ENCODE measurements at places on chromosomes 2 and 18.

GRCh38 chr2:59961746-59962145 lies 591.7 kb downstream of the BCL11A start:
- DNase-seq, result no peak

DNA sequence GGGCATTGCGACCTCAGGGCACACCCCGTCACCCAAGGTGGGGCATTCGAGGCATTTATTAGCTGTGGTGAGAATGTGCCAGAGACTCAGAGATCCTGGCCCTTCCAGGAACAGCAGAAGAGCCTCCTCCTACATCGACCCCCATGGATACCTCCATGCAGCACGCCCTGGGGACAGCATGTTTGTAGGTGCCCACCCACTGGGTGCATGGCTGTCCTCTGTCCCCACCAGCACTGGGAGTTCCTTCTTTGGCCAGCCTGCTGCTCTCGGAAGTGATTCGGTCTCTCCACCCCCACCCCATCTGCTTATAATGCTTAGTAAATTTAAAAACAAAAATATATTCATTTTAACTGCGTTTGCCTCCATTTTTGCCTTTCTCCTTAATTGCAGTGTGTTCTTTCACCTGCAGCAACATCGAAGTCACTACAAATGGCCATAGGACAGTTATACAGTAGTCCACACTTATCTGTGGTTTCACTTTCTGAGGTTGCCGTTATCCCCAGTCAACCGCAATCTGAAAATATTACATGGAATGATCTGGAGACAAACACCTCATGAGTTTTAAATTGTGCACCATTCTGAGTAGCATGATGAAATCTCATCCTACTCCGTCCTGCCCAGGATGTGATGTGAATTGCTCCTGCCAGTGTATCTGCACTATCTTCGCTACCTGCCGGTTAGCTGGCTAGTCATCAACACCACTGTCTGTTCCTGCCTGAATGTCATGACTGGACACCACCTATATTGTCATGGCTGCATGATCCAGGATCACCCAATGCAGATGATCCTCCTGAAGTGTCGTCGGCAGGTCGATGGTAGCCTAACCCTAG lies 29.6 kb upstream of the ZCCHC2 start:
- DNase-seq, result no peak

GRCh38 chr2:60441800-60442199 lies 111.7 kb downstream of the BCL11A start:
- DNase-seq, result no peak

DNA sequence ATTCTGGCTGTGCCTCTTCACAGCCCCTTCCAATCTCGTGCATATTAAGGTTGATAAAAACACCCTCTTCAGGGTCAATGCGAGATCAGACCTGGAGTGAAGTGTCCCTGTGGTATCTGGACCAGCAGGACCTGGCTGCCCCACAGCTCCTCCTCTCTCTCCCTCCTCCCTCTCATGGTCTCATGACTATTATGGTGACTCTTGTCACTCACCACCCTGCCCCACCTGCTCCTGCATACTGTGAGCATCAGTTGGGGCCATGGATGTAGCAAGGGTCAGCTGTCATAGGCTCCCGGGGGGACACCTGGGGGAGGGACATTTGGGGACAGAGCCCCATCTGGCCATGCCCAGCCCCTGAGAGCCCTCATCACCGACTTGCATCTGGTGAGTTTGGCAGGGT lies 50.2 kb downstream of the ODC1 start:
- no peak for DNase-seq

DNA sequence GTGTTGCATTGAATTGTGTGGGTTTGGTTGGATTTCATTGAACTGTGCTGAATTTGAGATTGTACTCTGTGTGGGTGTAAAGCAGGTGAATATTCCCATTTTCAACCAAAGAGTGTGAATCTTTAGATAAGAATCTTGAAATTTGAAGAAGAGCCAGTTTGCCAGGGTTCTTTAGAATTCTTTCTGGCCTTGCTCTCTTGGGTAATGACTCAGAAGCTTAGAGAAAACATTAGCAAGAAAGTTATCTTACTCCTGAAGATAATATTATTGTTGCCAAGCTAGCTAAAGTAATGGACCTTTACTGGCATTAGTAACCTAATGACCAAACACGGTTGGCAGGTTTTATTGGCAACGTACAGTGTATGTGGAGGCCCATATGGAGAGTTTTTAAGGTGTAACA lies 46.4 kb upstream of the SIX3 start:
- no peak for DNase-seq

DNA sequence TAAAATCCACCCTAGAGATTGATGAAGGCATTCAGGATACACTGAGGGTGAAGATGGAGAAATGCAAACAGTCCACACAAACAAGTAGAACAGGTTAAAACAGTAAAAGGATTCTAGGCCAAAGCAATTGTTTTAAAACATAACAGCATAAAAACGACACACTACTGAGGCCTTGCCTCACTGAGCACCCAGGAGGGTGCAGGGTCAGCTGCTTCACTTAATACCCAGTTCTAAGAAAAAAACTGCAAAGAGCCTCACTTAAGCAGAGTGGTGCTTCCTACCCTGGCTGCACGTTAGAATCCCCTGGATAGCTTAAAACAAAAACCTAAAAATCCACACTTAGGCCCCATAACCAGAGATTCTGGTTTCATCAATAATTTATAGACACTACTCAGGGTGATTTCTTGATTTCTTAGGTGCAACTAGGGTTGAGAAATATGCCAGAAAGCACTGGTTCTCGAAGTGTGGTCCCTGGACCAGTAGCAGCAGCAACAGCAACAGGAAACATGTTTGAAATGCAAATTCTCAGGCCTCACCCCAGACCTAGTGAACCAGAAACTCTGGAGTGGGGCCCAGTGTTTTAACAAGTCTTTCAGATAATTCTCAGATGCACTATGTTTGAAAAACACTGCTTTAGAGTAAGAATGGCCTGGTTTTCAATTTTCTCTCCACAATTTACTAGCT lies 279.1 kb downstream of the ZEB2 start:
- DNase-seq, result no peak
